ENCODE measurements at places on chromosomes 5 and 9.

- H3K27me3 ChIP-seq = peaks cover 40% of the 10 kb centered on the region
- H3K4me1 ChIP-seq = no peaks in the 10 kb centered on the region
- H3K36me3 ChIP-seq = no peaks in the 10 kb centered on the region
- no peak overlapping the region for H3K4me3 ChIP-seq
These were observed 17.2 kb downstream of the STKLD1 start for GRCh38 chr9:133393399-133393798.

- no peaks in the 10 kb centered on the region for H3K4me1 ChIP-seq
- no peaks in the 10 kb centered on the region for H3K36me3 ChIP-seq
- no peak overlapping the region for H3K27ac ChIP-seq
- H3K27me3 ChIP-seq = no peaks in the 10 kb centered on the region
These were observed 16.9 kb downstream of the TEK start for GRCh38 chr9:27125936-27126335.

DNA sequence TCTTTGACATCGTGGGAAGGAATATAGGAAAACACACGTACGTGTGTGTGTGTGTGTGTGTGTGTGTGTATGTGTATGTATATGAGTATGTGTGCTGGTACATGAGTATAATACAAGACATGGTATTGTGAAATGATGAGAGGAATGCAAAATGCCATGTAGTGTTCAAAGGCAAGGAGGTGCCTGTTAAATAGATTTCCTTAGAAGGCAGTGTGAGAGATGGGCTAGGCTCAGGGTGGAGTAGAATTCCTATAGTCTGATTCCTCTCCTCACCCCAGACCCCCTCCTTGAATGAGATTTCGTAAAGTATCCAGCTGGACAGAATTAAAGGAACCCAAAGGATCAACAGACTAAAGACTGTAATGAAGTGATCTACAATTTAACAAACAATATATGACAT lies 11.1 kb downstream of the GPR21 start:
- no peak for DNase-seq
- no peak overlapping the region for H3K4me3 ChIP-seq
- peak overlapping the region; percentile 73 for H3K27ac ChIP-seq
- no peaks in the 10 kb centered on the region for H3K36me3 ChIP-seq

DNA sequence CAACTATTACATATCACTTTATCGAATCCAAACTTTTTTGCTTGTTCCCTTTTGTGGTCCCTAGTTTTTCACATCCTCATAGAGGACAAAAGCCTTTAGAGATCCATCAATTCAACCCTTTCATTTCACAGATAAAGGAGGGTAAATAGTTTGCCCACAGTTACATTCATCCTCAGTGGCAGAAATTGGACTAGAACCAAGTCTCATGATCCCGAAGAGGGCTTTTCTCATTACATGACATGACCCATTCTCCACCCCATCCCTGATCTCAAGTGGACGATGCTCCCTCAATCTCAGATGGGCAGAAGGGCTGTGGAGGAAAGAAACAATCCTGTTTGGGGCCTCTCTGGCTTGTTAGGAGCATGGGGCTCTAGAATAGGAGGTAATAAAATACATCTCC lies 23.1 kb downstream of the TICAM2 start:
- H3K4me1 ChIP-seq = no peaks in the 10 kb centered on the region
- no peaks in the 10 kb centered on the region for H3K27me3 ChIP-seq
- H3K36me3 ChIP-seq = peaks cover 4% of the 10 kb centered on the region
- DNase-seq = no peak

GRCh38 chr5:151183456-151184245 lies 26.1 kb upstream of the ANXA6 start:
- no peak overlapping the region for H3K4me3 ChIP-seq
- no peak for DNase-seq
- H3K4me1 ChIP-seq = no peaks in the 10 kb centered on the region
- H3K36me3 ChIP-seq = peaks cover 49% of the 10 kb centered on the region
- H3K27me3 ChIP-seq = no peaks in the 10 kb centered on the region

- no peaks in the 10 kb centered on the region for H3K36me3 ChIP-seq
- H3K27me3 ChIP-seq = peaks cover 4% of the 10 kb centered on the region
- no peaks in the 10 kb centered on the region for H3K4me1 ChIP-seq
- H3K27ac ChIP-seq = no peak overlapping the region
These were observed 49.2 kb downstream of the ANXA1 start for GRCh38 chr9:73200694-73201452.

DNA sequence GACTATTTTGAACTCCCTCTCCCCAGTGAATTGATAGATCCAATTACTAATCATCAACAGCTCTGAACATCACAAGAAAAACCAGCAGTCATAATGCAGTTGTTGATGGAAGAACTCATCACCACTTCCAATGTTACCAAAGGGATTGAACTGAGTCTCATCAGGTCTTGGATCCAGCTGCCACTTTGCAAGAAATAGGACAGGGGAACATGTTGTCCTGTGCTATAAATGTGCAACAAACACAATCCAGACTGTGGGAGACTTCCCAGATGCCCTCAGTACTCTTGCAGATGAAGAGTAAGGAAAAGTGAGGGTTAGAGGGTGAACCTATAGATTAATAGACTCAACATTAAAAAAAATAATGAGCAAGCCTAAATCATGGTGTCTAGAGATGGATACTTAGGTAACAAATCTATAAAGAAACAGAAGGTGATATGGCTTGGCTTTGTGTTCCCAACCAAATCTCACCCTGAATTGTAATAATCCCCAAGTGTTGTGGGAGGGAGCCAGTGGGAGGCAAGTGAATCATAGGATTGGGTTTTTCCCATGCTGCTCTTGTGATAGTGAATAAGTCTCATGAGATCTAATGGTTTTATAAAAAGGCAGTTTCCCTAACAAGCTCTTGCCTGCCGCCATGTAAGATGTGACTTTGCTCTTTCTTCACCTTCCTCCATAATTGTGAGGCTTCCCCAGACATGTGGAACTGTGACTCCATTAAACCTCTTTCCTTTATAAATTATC lies 63.4 kb upstream of the PAPPA start:
- H3K36me3 ChIP-seq = no peaks in the 10 kb centered on the region
- H3K4me3 ChIP-seq = no peak overlapping the region
- no peak overlapping the region for H3K27ac ChIP-seq
- no peak for DNase-seq
- H3K27me3 ChIP-seq = no peaks in the 10 kb centered on the region
- no peaks in the 10 kb centered on the region for H3K4me1 ChIP-seq

- H3K27me3 ChIP-seq = no peaks in the 10 kb centered on the region
- no peaks in the 10 kb centered on the region for H3K4me1 ChIP-seq
- H3K36me3 ChIP-seq = no peaks in the 10 kb centered on the region
- no peak for DNase-seq
- no peak overlapping the region for H3K4me3 ChIP-seq
These were observed 375.7 kb upstream of the ZNF462 start for GRCh38 chr9:106487266-106487665.

GRCh38 chr5:150186897-150187296 lies 3.0 kb upstream of the SLC6A7 start:
- no peaks in the 10 kb centered on the region for H3K27me3 ChIP-seq
- no peak overlapping the region for H3K4me3 ChIP-seq
- DNase-seq = no peak
- H3K36me3 ChIP-seq = no peaks in the 10 kb centered on the region
- H3K4me1 ChIP-seq = peaks cover 8% of the 10 kb centered on the region
- H3K27ac ChIP-seq = no peak overlapping the region

DNA sequence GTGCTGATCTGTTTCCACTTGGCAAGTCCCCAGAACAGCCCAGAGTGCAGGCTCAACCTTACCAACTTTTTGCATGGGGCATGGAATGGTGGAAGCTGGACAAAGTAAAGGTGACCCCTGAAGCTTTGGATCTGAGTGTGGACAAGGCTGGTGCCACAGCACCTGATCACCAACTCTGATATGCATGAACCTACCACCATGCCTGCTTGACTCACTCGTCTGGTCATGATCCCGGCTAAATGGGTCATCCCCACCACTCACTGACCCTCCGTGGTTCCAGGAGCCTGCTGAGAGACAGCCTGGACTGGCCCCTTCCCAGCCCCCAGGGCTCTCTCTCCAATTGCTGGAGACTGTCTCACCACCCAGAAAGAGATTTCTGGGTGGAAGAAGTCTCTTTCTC lies 14.4 kb upstream of the SLC22A4 start:
- no peak overlapping the region for H3K4me3 ChIP-seq
- no peaks in the 10 kb centered on the region for H3K4me1 ChIP-seq
- no peaks in the 10 kb centered on the region for H3K27me3 ChIP-seq
- H3K27ac ChIP-seq = no peak overlapping the region
- no peak for DNase-seq

- no peak for DNase-seq
- peaks cover 17% of the 10 kb centered on the region for H3K4me1 ChIP-seq
- H3K4me3 ChIP-seq = no peak overlapping the region
- no peaks in the 10 kb centered on the region for H3K27me3 ChIP-seq
- H3K27ac ChIP-seq = no peak overlapping the region
These were observed 19.3 kb upstream of the LOX start for GRCh38 chr5:122097391-122097790.

GRCh38 chr5:176388003-176388443 lies 375 bp downstream of the NOP16 start:
- peak overlapping the region; percentile 80 for H3K4me3 ChIP-seq
- H3K4me1 ChIP-seq = peaks cover 18% of the 10 kb centered on the region
- H3K27ac ChIP-seq = peak overlapping the region; percentile 92

GRCh38 chr9:132201780-132202703 lies 40.2 kb downstream of the NTNG2 start:
- H3K36me3 ChIP-seq = no peaks in the 10 kb centered on the region
- H3K27ac ChIP-seq = no peak overlapping the region
- H3K27me3 ChIP-seq = no peaks in the 10 kb centered on the region
- H3K4me1 ChIP-seq = no peaks in the 10 kb centered on the region

DNA sequence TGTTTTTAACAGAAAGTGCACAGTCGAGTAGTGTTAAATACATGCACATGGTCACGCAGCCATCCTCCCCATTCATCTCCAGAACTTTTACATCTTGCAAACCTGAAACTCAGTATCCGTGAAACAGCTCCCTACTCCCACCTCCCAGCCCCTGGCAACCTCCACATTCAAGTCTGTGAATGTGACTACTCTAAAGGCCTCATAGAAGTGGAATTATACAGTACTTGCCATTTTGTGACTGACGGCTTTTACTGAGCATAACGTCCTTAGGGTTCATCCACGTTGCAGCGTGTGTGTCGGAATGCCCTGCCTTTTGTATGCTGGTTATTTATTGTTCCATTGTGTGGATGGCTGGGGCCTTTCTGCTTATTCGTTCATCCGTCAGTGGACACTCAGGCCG lies 35.8 kb downstream of the USP20 start:
- DNase-seq = no peak
- H3K36me3 ChIP-seq = peaks cover 27% of the 10 kb centered on the region
- H3K27me3 ChIP-seq = no peaks in the 10 kb centered on the region
- H3K27ac ChIP-seq = no peak overlapping the region
- H3K4me3 ChIP-seq = no peak overlapping the region
- no peaks in the 10 kb centered on the region for H3K4me1 ChIP-seq

GRCh38 chr5:95142145-95142544 lies 142.7 kb downstream of the MCTP1 start:
- H3K4me3 ChIP-seq = no peak overlapping the region
- no peak overlapping the region for H3K27ac ChIP-seq
- H3K36me3 ChIP-seq = no peaks in the 10 kb centered on the region

DNA sequence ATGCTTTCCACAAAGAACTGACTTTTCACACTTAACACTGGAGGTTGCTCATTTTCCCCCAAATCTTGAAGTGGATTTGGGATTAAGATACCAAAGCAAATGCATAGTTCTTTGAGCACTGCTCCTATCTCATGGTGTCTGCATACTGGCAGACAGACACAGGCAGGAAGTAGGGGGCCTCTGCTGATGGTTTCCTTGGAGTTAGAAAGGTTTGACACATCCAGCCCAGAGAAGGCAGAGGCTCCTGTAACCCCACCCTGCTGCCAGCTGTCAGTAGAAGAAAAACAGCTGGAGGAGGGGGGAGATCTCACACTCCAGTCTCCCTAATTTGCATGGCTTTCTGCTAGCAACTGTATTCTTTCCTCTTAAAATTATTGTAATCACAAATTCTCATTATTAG lies 44.1 kb downstream of the APTX start:
- H3K4me1 ChIP-seq = peaks cover 3% of the 10 kb centered on the region
- DNase-seq = no peak
- H3K27ac ChIP-seq = no peak overlapping the region
- H3K36me3 ChIP-seq = peaks cover 14% of the 10 kb centered on the region

DNA sequence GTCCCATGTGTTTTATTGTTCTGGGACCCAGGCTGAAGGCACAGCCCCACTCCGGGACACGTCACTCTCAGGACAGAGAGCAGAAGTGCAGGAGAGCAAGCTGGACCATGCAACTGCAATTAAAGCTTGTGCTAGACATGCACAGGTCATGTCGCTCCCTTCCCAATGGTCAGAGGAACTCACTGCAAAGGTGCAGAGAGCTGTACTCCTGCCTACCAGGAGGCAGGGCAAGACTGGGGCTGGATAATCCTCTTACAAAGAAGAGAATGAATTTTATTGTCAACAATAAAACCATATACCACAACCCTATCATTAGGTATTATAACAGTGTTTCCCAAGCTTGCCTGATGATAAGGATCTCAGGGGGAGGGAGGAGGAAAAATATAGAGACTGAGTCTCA lies 74.0 kb upstream of the NEK6 start:
- DNase-seq = no peak
- H3K27ac ChIP-seq = no peak overlapping the region
- H3K27me3 ChIP-seq = peaks cover 65% of the 10 kb centered on the region
- H3K4me1 ChIP-seq = no peaks in the 10 kb centered on the region

DNA sequence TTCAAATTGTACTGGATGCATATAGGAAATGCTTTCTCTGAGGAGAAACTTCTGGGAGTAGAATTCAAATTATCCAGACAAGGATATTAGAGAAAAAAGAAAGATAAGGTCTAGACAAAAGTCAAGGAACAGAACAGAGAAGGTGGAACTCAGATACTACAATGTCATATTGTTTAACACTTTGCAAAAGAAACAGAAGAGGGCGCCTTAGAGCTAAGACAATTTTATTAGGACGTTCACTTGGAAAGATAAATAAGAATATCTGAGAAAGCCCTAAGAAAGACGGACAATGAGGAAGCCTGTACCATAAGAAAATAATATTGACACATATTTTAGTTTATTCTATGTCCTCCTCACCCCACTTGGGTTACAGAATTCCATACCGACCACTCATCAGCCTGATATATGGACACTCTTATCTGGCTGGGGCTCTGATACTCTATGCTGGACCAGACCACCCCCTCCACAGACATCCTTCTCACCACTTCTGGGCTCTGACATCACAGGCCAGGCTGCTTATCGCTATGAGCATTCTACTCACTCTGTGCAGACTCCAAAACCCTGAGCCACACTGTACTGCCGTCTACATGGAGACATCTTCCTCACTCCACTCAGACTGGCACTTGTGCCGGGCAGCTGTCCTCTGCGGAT lies 9.1 kb upstream of the AK3 start:
- H3K4me3 ChIP-seq = no peak overlapping the region
- no peak overlapping the region for H3K27ac ChIP-seq
- DNase-seq = no peak
- H3K36me3 ChIP-seq = no peaks in the 10 kb centered on the region
- H3K4me1 ChIP-seq = no peaks in the 10 kb centered on the region

- no peak overlapping the region for H3K4me3 ChIP-seq
- no peaks in the 10 kb centered on the region for H3K4me1 ChIP-seq
- no peaks in the 10 kb centered on the region for H3K27me3 ChIP-seq
- no peaks in the 10 kb centered on the region for H3K36me3 ChIP-seq
- H3K27ac ChIP-seq = no peak overlapping the region
These were observed 651.0 kb upstream of the RORB start for GRCh38 chr9:73845954-73846690.

- peak; percentile 41 for DNase-seq
- H3K36me3 ChIP-seq = peaks cover 86% of the 10 kb centered on the region
- no peak overlapping the region for H3K4me3 ChIP-seq
- H3K27me3 ChIP-seq = no peaks in the 10 kb centered on the region
- no peaks in the 10 kb centered on the region for H3K4me1 ChIP-seq
These were observed 22.6 kb downstream of the CLPTM1L start for GRCh38 chr5:1322036-1322900.

All from tibial artery (tissue), 4 donors.